ENCODE measurements at places on chromosomes 12 and 14.

DNA sequence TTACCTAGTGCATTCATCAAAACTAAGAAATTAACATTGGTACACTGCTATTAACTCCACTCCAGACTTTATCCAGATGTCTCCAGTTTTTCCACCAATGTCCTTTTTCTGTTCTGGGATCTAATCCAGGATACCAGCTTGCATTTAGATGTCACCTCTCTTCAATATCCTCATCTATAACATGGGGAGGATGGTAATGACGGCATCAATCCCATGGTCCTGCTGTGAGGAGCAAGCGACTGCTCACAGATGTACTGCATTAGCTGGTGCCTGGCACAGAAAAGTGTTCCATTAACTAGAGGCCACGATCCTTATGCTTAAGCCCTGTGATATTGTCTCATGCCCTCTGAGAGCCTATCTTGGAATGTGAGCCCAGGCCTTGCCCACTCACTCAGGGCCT is 53.8 kb downstream of the CALM1 start:
- DNase-seq, result no peak

- DNase-seq, result no peak
These were observed 17.2 kb downstream of the DPF3 start for GRCh38 chr14:72876710-72877063.

- no peak for DNase-seq
These were observed 20.8 kb downstream of the PHETA1 start for GRCh38 chr12:111347891-111348644.

- DNase-seq, result no peak
These were observed 373.3 kb upstream of the E2F7 start for GRCh38 chr12:77438644-77439043.

GRCh38 chr12:55049676-55050075 is 29.9 kb downstream of the NEUROD4 start:
- no peak for DNase-seq

GRCh38 chr14:77158175-77158881 is 16.7 kb upstream of the ZDHHC22 start:
- DNase-seq, result no peak

- DNase-seq, result no peak
These were observed 74.9 kb downstream of the SLC25A47 start for GRCh38 chr14:100398044-100398443.

DNA sequence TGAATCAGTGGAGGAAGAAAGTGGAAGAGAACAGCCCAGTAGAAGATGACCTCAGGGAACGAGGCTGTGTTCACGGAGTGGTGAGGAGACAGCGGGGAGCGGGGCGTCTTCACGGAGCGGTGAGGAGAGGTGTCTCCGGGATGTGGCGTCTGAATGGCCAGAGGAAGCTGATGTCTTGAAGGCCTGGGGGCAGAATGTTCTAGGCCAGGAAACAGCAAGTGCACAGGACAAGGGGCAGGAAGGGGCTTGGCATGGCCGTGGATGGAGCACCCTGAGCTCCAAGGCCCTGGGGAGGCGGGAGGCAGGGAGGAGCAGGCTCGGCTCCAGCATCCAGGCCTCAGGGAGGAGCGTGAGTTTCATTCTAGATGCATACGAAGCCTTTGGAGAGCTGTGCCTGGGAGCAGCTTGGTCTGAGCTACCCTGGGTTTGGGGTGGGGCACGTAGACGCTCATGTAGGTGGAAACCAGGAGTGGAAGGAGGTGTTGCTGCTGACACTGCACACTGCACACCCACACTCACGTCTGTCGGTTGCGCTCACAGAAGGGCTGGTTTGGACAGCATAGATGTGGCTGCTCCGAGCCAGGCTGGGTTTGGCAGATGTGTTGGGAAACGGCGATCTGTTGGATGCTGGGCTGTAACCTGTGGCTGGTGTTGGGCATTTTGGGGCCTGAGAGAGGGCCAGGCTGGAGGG is 131.6 kb downstream of the ADGRD1 start:
- DNase-seq, result no peak

GRCh38 chr12:76782526-76782925 is 18.6 kb downstream of the ZDHHC17 start:
- no peak for DNase-seq
